ENCODE measurements at places on chromosomes 12 and 14.

DNA sequence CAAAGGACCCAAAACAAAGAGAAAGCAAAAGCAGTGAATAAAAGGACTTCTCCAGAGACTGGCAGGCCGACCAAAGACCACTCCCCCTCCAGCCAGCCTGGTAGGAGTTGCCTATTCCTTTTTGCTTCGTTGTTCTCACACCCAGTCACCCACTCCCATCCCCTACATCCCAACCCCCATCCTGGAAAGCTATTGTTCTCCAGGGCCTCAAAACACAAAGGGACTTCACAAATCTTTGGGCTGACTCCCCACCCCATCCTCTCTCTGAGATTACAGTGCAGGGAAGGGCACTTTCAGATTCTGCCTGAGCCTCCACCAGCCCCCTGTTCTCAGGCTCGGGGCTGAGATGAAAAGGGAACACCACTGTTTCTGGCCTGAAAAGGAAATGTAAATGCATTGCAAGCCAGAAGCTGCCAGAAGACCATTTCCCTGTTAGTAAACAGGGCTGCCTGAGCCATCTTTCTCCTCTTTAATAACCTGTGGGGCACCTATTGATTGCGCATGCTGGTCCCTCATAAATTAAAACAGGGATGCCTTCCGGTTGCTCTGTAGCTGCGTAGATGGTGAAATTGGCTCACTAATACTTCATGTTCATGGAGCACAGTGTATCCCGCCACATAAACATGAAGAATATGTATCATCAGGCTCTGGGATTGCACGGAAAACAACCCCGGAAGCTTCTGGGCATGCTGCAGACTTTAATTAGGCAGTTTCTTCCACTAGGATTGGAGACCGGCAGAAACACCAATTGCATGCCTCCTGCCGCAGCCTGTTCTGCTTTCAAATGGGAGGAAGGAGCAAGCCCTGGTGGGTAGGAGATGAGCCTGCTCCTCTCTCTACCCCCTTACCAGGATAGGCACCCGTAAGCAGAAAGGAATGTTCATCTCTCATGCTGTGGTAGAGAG lies 130.3 kb upstream of the FUT8 start:
- DNase-seq, result no peak

GRCh38 chr12:56389412-56389811 lies 26.8 kb upstream of the APOF start:
- no peak for DNase-seq

GRCh38 chr12:389142-390096 lies at the start of gene KDM5A:
Gene KDM5A (minus strand): TSS chr12:389320. CDS start chr12:389091, 229 bp downstream.
- no peak for DNase-seq

DNA sequence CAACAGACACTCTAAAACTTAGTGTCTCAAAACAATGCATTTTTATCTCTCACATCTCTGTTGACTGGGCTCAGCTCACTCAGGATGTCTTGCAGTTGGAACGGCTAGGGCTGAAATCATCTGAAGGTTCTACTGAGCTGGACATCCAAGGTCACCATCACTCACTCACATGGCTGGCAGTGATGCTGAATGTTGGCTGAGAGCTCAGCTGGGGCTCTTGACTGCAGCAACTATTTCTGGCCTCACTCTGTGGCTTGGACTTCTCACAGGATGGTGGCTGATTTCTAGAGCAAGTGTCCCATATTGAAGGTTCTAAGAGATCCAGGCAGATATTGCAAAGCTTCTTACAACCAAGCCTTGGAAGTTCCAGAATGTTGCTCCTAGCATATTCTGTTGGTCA lies 166.5 kb downstream of the ZFP36L1 start:
- no peak for DNase-seq

GRCh38 chr14:101773378-101773777 lies 11.9 kb downstream of the PPP2R5C start:
- DNase-seq, result no peak

DNA sequence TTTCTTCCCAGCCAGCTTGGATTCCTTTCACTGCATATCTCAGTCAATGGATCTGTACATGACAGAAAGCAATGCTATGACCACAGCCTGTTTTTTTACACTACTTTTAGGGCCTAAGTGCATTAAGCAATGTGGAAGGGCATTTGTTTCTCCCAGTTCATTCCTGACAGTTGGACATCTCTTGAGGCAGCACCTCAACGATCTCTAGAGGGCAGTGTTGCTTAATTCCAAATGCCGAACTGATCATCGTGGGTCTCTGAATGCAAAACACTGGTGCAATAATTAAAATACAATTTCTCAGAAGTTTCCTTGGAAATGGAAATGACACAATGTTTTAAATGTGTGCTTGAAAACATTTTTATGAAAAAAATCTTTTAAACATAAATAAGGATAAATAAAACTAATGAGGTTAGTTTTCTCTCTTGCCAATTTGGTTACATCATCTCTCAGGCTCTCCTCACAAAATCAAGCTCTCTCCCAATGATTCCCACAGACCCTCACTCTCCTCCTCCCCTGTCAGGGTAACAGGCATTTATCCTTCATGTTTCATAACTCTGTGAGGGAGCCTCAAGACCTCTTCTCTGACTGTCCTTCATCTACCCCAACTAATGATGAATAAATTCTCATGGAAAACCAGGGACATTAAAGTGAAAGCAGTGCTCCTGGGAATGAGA lies 192.4 kb upstream of the SLC16A7 start:
- no peak for DNase-seq

GRCh38 chr12:33828326-33828725 lies 194.0 kb upstream of the ALG10 start:
- DNase-seq, result no peak

DNA sequence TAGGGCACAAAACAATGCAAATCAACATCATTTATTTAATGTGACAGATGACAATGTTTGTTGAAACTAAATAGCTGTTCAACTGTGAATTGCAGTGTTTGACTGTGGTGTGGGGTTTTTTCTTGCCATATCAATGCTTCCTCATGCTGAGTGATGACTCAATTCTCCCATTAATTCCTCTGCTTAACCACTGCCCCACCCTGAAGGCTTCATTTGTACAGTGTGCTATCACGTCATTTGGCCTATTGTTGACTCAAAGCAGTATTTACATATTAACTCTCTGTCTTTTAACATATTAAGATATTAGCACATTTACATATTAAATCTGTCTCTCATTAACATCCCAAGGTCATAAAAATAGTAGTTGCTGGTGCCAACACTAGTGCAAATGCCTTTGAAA lies 164.8 kb upstream of the NRXN3 start:
- DNase-seq, result peak; percentile 27

GRCh38 chr14:59711080-59711479 lies 134.5 kb upstream of the CCDC175 start:
- DNase-seq, result no peak

GRCh38 chr12:118625050-118625675 lies 248.8 kb downstream of the SUDS3 start:
- DNase-seq, result no peak
